ENCODE measurements at places on chromosomes 11 and 22. TPM values are rescaled to one million over a fixed set of nuclear protein-coding genes. Genes with fewer than 3 reads are reported as not detected.

- no peak overlapping the region for H3K4me3 ChIP-seq
- no peaks in the 10 kb centered on the region for H3K27me3 ChIP-seq
- peaks cover 4% of the 10 kb centered on the region for H3K36me3 ChIP-seq
- no peak for DNase-seq
- no peak overlapping the region for H3K27ac ChIP-seq
- peaks cover 16% of the 10 kb centered on the region for H3K4me1 ChIP-seq
These were observed 3.3 kb downstream of the DGCR8 start for GRCh38 chr22:20083157-20083890.

DNA sequence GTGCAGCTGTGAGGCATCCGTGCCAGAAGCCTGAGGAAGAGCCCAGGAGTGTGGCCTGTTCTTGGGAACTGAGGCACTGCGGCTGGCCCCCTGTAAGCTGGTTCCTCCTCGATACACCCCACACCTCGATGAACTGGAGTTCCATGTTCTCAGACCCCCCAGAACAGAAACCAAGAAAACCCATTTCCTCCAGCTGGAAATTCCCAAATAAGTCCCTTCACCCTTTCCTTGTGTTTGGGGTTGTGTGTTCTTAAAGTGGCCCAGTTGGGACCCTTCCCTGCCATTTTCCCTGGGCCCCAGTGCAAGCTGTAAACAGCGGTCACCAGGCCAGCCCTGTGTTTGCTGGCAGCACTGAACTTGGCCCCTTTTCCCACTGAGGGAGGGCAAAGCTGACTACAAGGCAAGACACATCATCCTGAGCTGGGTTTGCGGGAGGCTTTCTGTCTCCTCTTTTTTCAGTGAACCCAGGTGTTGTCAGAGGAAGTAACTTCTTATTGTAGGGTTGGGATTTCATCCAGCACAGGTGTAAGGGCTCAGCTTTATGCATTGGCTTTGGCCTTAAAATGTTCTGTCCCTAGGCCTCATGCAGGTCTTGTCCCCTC lies 60.1 kb upstream of the MPEG1 start:
- H3K4me1 ChIP-seq, result no peaks in the 10 kb centered on the region
- H3K27ac ChIP-seq, result peak overlapping the region; percentile 50
- H3K4me3 ChIP-seq, result no peak overlapping the region
- H3K27me3 ChIP-seq, result no peaks in the 10 kb centered on the region
- no peaks in the 10 kb centered on the region for H3K36me3 ChIP-seq
- DNase-seq, result no peak

- H3K4me1 ChIP-seq, result no peaks in the 10 kb centered on the region
- H3K4me3 ChIP-seq, result no peak overlapping the region
- no peaks in the 10 kb centered on the region for H3K27me3 ChIP-seq
- H3K27ac ChIP-seq, result no peak overlapping the region
- no peaks in the 10 kb centered on the region for H3K36me3 ChIP-seq
These were observed 29.1 kb upstream of the APLNR start for GRCh38 chr11:57266157-57266556.

GRCh38 chr22:49507607-49508292 lies 319.9 kb downstream of the BRD1 start:
- DNase-seq, result no peak
- H3K4me1 ChIP-seq, result no peaks in the 10 kb centered on the region
- no peaks in the 10 kb centered on the region for H3K27me3 ChIP-seq
- no peak overlapping the region for H3K27ac ChIP-seq

The SERPING1 gene
- total RNA-seq, result 135 TPM

The APOBEC3B gene
- 1.7 TPM for total RNA-seq
